ENCODE measurements at places on chromosomes 2 and 18.
A peak's percentile ranks its signal among the peaks of the same experiment; 100 is the strongest.

DNA sequence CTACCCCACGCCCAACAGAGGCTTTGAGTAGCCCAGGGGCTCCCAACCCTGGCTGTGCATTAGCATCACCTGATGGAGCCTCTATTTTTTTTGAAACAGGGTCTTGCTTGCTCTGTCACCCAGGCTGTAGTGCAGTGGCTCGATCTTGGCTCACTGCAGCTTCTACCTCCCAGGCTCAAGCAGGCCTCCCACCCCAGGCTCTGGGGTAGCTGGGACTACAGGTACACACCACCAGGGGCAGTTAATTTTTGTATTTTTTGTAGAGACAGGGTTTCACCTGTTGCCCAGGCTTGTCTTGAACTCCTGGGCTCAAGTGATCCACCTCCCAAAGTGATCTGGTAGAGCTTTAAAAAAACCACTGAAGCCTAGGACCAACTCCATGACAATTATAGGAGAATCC, 394.8 kb upstream of the ATP5MC3 start:
- DNase-seq = no peak

GRCh38 chr2:223166983-223167650, 115.1 kb downstream of the KCNE4 start:
- DNase-seq = no peak

DNA sequence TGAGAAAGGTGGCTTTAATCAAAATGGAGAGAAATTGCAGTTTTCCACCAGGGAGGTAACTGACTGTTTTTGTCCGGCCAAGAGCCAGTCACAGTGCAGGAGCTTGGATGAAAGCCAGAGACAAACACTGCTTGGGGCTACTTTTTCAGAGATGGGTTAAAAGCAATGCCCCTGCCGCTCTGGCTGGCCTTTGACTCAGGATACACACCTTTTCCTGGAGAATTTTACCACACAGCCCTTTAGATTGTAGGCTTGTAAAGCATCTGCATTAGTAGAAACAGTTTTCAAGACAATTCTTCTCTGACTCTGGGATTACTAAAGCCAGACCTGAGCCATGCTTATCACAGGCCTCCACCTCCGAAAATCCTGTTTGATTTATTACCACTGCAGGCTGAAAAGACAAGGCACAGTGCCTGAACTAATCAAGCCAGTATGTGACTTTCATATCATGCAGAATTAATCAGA, 79.7 kb downstream of the CCBE1 start:
- no peak for DNase-seq

- DNase-seq = no peak
These were observed 29.2 kb downstream of the UNC50 start for GRCh38 chr2:98637401-98638147.

GRCh38 chr18:37481491-37481890, 84.1 kb downstream of the CELF4 start:
- no peak for DNase-seq

- peak; percentile 92 for DNase-seq
These were observed 35.4 kb upstream of the COL6A3 start for GRCh38 chr2:237449193-237449881.

- no peak for DNase-seq
These were observed 36.6 kb downstream of the TIMM21 start for GRCh38 chr18:74184875-74185274.

DNA sequence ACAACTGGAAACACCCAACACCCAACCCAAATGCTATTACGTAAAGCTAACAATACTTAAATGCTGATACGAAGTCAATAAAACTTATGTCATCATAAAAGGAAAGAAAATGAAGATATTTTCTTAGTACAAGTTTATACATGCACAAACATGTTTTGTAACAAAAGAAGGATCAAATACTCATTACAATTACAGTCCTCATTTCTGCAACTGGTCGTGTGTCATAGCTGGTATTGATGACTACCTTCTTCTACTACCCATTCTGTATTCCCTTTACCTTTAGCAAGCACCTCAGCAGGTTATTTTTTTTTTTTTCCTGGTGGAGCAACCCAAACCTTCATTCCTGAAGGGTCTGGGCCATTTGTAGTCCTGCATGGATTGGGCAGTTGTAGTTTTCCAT, 1298.5 kb downstream of the SUCLG1 start:
- DNase-seq = no peak

DNA sequence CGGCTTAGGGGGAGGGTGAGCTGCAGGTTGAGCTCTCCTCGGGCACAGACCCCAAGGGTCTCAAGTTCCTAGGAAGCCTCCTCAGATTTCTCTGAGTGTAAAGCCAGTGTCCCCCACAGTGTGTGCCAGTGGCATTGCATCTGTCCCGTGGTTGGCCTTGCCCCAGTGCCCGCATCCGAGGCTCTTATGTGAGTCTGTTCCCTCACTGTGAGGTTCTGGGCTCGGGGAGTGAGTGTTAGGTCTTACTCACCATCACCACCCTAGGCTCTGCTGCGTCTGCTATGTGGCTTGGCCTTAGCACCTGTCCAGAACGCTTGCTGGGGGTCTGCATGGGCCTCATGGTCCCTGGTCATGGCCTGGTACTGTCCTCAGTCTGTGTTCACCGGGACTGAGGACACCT, 88.7 kb upstream of the PXDN start:
- DNase-seq = no peak

DNA sequence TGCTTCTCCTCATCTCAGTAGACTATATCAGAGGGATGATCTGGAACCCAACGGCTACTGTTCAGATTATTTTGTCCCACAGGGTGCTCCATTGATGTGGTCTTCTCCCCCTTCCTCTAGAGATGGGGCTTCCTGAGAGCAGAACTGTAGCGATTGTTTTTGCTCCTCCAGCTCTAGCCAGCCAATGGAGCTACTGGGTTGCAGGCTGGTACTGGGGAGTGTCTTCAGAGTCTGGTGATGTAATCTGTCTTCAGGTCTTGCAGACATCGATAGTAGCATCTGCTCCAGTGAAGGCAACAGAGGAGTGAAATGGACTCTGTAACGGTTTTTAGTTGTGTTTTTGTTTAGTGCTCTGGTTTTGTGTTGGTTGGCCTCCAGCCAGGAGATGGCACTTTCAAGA, 621.9 kb downstream of the RNF144A start:
- no peak for DNase-seq

- DNase-seq = peak; percentile 50
These were observed 9.0 kb downstream of the DTNB start for GRCh38 chr2:25664183-25664964.

DNA sequence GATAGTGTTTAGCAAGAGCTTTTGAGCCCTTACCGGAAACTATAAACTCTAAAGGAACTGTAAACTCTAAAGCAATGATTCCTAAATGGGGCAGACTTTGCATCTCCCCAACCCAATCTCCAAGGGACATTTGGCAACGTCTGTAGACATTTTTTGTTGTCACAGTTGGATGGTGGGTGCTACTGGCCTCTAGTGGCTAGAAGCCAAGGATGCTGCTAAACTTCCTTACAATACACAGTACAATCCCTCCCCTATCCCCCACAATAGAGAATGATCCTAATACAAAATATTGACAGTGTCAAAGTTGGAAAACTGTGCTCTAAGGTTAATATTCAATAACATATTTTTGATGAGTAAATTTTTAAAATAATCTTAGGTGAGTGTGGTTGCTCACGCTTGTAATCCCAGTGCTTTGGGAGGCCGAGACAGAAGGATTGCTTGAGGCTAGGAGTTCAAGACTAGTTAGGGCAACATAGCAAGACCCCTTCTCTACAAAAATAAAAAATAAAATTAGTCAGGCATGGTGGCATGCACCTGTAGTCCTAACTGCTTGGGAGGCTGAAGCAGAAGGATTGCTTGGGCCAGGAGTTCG, 66.7 kb downstream of the PTPN4 start:
- peak; percentile 67 for DNase-seq

- no peak for DNase-seq
These were observed 52.9 kb downstream of the MYCN start for GRCh38 chr2:15993232-15993610.

DNA sequence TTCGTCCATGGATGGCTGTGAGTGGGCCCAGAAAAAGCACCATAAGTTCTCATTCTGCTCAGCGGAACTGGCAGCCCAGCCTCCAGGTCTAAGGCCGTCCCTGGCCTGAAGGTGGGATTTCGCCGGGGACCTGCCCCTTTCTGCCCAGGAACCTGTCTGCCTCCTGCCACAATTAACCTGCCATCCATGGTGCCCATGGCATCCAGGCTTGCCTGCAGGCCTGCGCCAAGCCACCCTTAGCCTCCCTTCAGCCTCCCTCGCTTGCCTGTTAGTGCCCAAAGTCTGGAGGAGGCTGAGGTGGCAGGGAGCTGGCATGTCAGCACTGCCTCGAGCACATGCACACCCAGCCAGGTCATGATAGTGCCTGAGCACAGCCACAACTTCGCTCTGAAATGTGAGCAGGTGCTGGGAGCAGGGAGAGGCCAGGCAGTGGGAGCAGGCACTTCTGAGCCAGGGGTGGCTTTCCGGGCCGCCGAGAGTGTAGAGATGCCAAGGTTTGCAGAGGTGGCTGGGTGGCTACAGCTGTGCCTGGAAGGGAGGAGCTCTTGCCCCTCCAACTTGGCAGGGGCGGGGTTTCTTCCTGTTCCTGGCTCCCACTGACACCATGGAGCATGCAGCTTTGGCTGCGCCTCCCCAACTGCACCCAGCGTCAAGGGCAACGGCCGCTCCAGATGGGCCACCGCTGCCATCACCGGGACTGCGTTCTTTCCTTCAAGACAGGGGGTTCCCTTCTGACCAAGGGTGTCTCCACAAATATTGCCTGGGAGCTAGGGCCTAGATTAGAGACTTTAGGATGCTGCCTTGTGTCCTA, 648.9 kb upstream of the VRK2 start:
- no peak for DNase-seq

GRCh38 chr2:237448171-237448570, 34.2 kb upstream of the COL6A3 start:
- no peak for DNase-seq

GRCh38 chr2:223591596-223591995, 10.6 kb downstream of the SCG2 start:
- no peak for DNase-seq

GRCh38 chr2:236052926-236053821, 115.0 kb downstream of the GBX2 start:
- DNase-seq = peak; percentile 84

All from G401 (cell line).